T-helper 1 cell (primary cell): ENCODE measurements at places on chromosomes 4 and X.

- DNase-seq: no peak
These were observed 150.7 kb downstream of the PDGFC start for GRCh38 chr4:156820931-156821330.

DNA sequence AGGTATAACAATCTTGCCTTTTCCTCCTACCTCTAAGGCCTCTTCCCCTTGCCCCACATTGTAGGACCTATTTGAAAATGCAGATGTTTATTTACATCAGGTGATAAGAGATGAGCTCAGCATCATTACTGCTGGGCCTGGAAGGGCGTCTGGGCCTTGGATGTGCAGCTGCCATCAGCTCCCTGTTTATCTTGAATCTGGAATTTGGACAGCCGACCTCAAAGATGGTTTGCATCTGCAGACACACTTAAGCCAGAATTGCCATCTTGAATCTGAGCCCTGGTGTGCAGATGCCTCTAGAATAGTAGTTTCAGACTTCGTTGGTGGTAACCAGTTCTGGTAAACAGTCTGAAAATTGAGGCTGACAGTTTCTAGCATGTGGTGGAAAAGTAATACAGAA lies 59.0 kb downstream of the FAM193A start:
- no peak for DNase-seq

- no peak for DNase-seq
These were observed 26.8 kb upstream of the FMR1 start for GRCh38 chrX:147884958-147885357.

- no peak for DNase-seq
These were observed 403 bp downstream of the SGCB start for GRCh38 chr4:52037689-52038102.

DNA sequence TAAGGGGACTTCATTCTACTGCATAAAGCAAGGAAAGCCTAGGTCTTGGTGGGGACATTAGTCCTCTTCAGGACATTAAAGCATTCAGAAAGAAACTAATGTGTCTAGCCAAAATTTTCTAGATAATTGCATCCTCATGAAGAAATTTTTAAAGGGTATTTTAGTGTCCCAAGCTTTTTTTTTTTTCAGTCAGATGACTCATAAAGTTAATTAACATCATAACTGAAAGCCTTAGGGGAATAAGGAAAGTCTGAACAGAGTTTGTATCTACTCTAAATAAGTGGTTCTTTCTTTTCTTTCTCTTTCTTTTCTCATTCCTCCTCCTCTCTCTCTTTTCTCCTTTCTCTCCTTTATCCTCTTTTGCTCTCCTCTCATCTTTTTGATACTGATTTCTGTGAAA lies 202.4 kb downstream of the ADAMTS3 start:
- DNase-seq: no peak

GRCh38 chrX:123049071-123049625 lies 134.9 kb upstream of the GRIA3 start:
- no peak for DNase-seq

DNA sequence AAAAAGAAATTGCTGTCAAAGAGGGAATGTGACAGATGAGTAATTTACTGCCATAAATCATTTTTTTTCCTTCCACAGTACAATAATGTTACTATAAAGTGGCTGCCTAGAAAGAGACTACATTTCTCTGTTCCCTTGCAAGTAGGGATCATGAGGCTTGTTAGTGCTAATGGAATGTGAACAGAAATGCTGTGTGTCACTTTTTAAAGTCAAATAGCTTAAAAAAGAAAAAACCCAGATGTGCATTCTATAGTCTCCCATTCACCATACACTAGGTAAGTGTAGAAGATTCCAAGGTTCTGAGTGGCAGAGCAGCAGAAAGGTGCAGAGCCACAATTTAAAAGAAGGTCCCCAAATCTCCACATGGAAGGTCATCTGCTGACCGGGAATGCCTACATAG lies 328.4 kb downstream of the CAMK2D start:
- no peak for DNase-seq

DNA sequence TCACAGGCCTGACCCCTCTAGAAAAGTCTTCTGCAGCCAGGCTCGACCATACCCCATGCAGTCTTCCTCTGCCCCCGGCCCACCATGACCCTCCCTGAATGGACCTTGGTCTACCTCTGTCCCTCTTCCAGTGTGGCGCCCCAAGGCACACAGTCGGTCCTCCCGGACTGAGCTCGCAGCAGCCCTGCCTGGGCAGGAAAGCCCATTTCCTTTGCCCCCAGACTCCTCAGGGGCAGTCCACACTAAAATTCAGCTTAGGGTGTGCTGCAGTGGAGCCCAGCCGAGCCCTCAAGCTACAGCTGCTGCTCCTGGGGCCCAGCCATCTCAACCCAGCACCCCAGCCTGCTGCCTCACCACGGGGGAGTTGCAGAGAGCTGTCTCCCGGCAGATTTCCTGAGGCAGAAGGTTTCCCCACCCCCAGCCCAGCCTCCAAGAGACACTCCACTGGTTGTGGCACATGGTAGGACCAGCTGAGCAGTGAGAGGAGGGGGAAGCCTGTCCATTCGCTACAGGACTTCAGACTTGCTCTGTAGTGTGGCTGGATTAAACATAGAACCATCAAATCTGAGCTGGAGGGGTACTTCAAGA lies 37.5 kb upstream of the IQSEC2 start:
- DNase-seq: no peak

DNA sequence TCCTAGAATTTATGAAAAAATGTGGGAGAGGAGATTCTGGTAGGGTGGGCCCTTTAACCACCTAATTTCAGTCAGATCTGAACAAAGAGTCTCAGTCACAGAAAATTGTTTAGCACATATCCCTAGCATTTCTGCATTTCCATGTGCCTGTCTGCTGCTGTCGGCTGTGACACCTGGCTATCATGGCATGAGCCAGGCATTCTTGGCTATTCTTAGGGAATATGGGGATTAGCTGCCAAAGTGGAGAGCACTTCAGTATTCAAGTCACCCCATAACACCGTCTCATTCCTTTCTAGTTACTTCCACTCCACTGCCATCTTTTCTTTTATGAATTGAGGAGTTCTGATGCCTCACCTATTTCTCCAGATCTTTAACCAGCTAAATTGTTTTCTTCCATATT lies 211.5 kb downstream of the FRAS1 start:
- DNase-seq: no peak

GRCh38 chr4:110533940-110534339 lies 58.0 kb downstream of the ENPEP start:
- DNase-seq: no peak

DNA sequence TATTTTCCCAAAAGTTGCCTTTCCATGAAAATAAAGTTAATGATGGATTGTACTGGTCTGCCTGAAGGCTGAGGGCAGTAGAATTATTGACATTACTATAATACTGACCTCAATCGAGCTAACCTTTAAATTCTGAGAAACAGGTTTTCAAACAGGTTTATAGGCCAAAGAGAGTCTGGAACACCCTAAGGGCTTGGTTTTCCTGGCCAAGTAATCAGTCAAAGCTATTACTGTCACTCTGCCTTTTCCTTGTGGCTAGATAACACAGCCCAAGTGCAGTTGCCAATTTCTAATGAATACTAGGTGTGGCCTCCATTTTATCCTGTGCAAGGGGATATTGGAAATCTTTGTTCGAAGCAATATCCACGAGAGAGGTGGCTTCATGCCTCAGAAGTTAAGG lies 75.2 kb downstream of the INTS12 start:
- no peak for DNase-seq

DNA sequence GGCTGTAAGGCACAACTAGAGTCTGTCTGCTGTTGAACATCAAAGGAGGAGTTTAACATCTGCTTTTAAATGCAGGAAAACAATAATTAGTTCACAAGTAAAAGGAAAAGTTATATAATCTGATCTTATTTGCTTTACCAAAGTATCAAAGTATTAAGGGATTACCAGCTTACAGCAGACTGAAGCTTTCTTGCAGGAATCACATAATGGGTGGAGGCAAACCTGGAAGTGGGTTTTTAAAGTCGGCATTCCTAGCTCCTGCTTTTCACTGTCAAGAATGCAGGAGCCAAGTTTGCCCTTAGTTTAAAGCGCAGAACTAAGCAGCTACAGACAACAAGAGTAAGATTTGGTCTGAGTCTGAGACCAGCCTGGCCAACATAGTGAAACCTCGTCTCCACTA lies 122.2 kb downstream of the APBB2 start:
- no peak for DNase-seq

- DNase-seq: no peak
These were observed 178.4 kb upstream of the NWD2 start for GRCh38 chr4:37066159-37066558.

- no peak for DNase-seq
These were observed 144.0 kb upstream of the JADE1 start for GRCh38 chr4:128665514-128665913.

- no peak for DNase-seq
These were observed 118.5 kb upstream of the OTUD4 start for GRCh38 chr4:145298885-145299284.

GRCh38 chr4:173332963-173333657 lies 1.0 kb downstream of the HMGB2 start:
- DNase-seq: no peak
